ENCODE measurements at places on chromosomes 6 and 20. TPM values are rescaled to one million over a fixed set of nuclear protein-coding genes. Genes with fewer than 3 reads are reported as not detected.

DNA sequence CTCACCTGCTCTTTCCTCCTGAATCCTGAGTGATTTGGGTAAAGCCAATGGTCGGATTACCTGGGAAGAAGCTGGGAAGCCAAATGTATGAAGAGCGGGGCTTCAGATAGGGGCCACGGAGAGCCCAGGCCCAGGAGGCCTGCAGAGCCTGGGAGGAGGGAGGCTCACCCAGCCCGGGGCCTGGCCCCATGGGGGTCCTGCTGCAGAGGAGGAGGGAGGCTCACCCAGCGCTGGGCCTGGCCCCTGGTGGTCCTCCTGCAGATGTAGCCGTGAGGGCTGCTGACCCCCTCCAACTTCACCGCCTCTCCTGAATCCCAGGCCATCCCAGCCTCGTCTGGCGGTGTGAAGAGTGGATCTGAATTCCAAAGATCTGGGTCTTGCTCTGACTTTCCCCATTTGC, 368.4 kb downstream of the THBS2 start:
- no peaks in the 10 kb centered on the region for H3K36me3 ChIP-seq
- H3K4me3 ChIP-seq: no peak overlapping the region
- peaks cover 4% of the 10 kb centered on the region for H3K27me3 ChIP-seq

The SAMD5 gene
- 1.6 TPM for total RNA-seq

DNA sequence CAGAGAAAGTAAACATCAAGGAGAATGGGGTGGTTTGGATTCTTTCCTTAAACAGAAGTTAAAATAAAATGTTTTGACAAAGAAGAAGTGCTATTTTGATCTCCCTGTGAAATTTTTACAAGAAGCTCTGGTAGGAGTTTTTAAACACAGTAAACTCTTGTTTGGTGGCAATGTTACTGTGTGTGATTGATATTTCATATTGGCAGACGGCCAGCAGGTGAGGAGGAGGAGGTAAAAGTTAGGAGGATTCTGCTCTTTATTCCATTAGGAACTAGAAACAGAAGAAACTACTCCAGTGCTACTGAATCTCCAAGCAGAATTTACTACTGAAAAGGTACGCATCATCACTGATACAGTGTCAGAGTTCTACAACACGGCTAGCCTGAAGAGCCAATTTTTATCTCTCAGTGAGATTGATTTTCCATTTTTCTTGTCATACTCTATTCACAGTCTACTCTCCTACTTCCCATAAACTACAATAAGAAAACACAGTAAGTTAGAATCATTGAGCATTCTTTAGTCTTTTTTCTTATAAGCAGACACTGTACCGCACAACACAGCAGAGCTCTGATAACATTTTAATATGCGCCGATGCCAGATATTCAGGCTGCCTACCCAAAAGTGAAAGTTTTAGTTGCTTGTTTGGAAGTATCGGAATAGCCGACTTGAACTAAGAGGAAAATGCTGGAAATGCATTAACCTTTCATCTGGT, 21.2 kb upstream of the AFDN start:
- no peak for DNase-seq
- H3K27ac ChIP-seq: no peak overlapping the region
- H3K4me3 ChIP-seq: no peak overlapping the region

DNA sequence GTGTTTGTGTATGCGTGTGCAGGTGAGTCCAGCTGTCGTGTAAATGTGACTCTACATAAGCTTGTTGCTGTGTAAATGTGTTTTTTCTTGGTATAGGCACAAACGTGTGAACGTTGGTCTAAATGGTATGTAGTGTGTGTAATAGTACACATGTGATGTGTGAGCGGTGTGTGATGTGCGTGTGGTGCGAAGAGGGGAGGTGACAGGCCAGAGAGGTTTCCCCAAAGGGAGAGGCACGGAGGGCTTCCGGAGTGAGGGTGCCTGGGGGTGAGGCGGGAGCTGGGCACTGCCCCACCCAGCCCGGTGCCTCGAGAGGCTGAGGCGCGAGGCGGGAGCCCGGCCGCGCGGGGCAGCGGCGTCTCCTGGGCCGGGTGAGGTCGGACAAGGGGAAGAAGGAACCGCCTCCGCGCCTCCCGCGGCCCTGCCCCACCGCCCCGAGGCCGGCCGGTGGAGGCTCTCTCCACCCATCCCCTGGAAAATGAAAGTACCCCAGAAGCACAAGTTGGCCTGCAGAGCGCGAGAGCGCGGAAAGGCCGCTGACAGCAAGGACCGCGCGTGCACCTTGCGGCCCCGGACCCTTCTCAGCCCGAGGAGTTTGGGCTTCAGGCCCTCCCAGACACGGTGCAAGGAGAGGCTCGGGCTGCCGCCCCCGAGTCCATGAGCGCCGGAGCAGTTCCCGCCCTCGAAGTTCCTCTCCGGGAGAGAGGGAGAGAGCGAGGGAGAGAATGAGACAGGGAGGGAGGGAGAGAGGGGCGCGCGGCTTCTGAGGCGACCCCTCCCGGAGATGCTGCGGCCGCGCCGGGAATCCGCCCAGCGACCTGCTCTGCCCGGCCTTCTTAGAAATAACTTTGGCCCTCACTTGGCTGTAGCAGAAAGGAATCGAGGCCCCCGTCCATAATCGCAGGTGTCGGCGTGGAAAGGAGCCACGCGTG, 43.2 kb upstream of the OSTM1 start:
- no peak overlapping the region for H3K27ac ChIP-seq
- no peaks in the 10 kb centered on the region for H3K36me3 ChIP-seq
- peaks cover 98% of the 10 kb centered on the region for H3K27me3 ChIP-seq
- peaks cover 51% of the 10 kb centered on the region for H3K4me1 ChIP-seq
- no peak for DNase-seq

The TNFRSF6B gene
- total RNA-seq: not detected

DNA sequence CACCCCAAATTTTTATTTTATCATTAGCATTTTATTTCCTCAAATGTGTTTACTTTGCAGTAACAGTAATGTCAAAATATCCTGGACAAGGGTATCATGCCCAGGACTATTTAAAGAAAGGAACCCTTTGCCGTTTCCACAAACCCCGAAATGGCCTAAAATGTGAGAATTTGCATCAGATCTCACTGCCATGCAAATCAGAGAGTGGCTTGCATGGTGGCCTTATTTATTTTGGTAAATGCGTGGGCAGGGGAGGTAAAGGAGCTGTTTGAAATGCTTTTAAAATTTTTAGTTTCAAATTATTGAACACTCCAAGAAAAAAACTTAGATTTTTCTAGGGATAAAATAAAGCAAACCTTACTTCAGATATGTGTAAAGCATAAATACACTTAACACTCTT, 43.8 kb downstream of the ADAT2 start:
- no peaks in the 10 kb centered on the region for H3K36me3 ChIP-seq
- peaks cover 19% of the 10 kb centered on the region for H3K4me1 ChIP-seq
- no peak overlapping the region for H3K4me3 ChIP-seq

- no peaks in the 10 kb centered on the region for H3K4me1 ChIP-seq
- no peak for DNase-seq
- no peak overlapping the region for H3K27ac ChIP-seq
- no peaks in the 10 kb centered on the region for H3K36me3 ChIP-seq
- no peaks in the 10 kb centered on the region for H3K27me3 ChIP-seq
- no peak overlapping the region for H3K4me3 ChIP-seq
These were observed 384.0 kb downstream of the SAMD5 start for GRCh38 chr6:147892476-147892875.

GRCh38 chr6:119965008-119965407, 615.4 kb upstream of the MAN1A1 start:
- no peak for DNase-seq
- no peak overlapping the region for H3K4me3 ChIP-seq
- no peak overlapping the region for H3K27ac ChIP-seq
- H3K4me1 ChIP-seq: no peaks in the 10 kb centered on the region
- H3K36me3 ChIP-seq: no peaks in the 10 kb centered on the region
- H3K27me3 ChIP-seq: no peaks in the 10 kb centered on the region

The DDO gene
- total RNA-seq: not detected

DNA sequence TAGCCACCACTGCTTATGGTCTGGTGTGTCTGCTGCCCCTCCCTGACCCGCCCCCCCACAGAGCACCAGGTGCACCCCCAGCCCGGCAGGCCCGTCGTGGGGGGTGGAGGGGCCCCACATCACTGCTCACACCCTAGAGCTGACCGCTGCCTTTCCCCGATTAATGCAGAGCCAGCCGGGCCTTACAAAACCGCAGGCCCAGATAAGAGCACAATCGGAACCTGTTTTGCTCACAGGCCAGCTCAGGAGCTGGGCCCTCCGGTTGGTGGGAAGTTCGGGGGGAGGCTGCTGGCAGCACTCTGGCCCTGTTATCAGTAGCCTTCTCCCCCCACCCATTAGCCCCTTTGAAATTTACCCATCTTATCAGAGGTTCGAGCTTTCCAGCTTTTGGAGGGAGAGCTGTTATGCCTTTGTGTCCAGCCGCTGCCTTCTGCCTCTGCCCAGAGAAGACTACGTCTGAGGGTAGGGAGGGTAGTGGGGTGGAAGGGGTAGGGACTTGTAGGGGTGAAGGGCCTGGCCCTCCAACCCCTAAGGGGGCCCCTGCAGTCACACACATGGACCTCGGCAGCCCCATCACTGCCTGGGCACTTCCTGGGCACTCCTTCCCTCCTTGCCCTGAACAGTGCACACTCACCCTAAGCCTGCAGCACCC, 6.9 kb upstream of the SPDEF start:
- no peak overlapping the region for H3K27ac ChIP-seq
- DNase-seq: no peak
- H3K27me3 ChIP-seq: no peaks in the 10 kb centered on the region
- no peak overlapping the region for H3K4me3 ChIP-seq

The TREM1 gene
- total RNA-seq: not detected

The BPIFB4 gene
- total RNA-seq: not detected

DNA sequence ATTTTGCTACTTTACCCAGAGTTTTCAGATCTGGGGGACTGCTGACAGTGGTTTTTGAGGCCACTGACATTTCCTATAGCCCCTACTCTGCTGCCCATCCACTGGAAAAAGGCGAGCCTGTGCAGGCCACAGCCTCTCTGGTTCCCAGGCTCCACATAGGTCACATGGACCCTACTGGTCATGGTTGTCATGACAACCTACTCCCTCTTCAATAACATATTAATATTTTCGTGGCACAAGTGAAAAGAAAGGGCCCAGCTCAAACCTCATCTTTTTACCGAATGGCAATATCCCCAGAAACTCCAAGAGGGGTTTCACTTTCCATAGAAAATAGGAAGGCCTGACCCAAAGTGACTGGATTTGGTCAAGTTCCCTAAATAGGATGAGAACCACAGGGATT, 11.0 kb upstream of the FOXO3 start:
- DNase-seq: no peak
- H3K4me1 ChIP-seq: no peaks in the 10 kb centered on the region
- no peaks in the 10 kb centered on the region for H3K36me3 ChIP-seq
- H3K27me3 ChIP-seq: no peaks in the 10 kb centered on the region
